Endodermal cell (in vitro differentiated cells): ENCODE measurements at places on chromosomes 2 and 18. TPM values are rescaled to one million over a fixed set of nuclear protein-coding genes. Genes with fewer than 3 reads are reported as not detected.

Gene C1QL2
- total RNA-seq: 0.18 TPM in 1 of 2 replicates, not detected in the other

Gene GREB1
- total RNA-seq: 85.3 to 174 TPM (median 86.4 TPM) in 3 replicates

Gene CHST10
- total RNA-seq: 17.4 and 18.5 TPM in 2 replicates

Gene ACKR3
- 76.9 to 163 TPM (median 87.6 TPM) in 3 replicates for total RNA-seq

Gene NPHP1
- total RNA-seq: 7.6 to 10.6 TPM (median 10.6 TPM) in 3 replicates

Gene ABCB11
- 0.04 TPM in 1 of 3 replicates, not detected in the others for total RNA-seq

Gene ITGB6
- not detected in 3 replicates for total RNA-seq
